B cell (primary cell): ENCODE measurements at places on chromosomes 4 and X. TPM values are rescaled to one million over a fixed set of nuclear protein-coding genes. Genes with fewer than 3 reads are reported as not detected.

RAB40AL gene
- 0.34 and 1.4 TPM in 2 replicates for total RNA-seq

ADAMTS3 gene
- not detected in 2 replicates for total RNA-seq

TACC3 gene
- 47.9 and 54.5 TPM in 2 replicates for total RNA-seq

CMC4 gene
- 4.4 and 6.0 TPM in 2 replicates for total RNA-seq

SYNPO2 gene
- total RNA-seq, result 0.10 and 0.20 TPM in 2 replicates

PF4V1 gene
- total RNA-seq, result not detected in 2 replicates

FHDC1 gene
- 0.56 and 0.57 TPM in 2 replicates for total RNA-seq

ARL9 gene
- total RNA-seq, result 0.17 and 0.27 TPM in 2 replicates

VEGFD gene
- not detected in 2 replicates for total RNA-seq

SMIM31 gene
- total RNA-seq, result not detected in 2 replicates

USO1 gene
- 42.6 and 45.0 TPM in 2 replicates for total RNA-seq

CC2D2A gene
- not detected in 2 replicates for total RNA-seq

CNKSR2 gene
- 18.8 and 22.5 TPM in 2 replicates for total RNA-seq

BMPR1B gene
- not detected in 2 replicates for total RNA-seq

PARM1 gene
- total RNA-seq, result 6.6 and 7.8 TPM in 2 replicates

DNA sequence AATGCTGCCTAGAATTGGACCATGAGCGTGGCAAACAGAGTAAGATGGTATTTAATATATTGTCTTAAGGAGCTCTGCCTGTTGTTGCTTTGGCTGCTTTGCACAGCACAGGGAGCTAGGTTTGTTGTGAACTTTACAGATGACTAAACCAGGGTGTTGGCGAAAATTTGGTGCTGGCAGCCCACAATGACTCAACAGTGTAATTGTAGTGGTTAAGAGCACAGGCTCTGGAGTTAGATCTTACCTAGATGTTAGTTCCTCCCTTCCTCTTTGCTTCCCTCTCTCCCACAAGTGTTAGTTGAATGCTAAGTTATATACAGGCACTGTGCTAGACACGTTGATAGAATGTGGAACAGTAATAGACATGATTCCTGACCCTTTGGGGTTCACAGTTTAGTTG is 128.9 kb upstream of the TRPC5 start:
- H3K27me3 ChIP-seq, result no peaks in the 10 kb centered on the region
- H3K36me3 ChIP-seq, result no peaks in the 10 kb centered on the region
- no peaks in the 10 kb centered on the region for H3K4me1 ChIP-seq
- H3K4me3 ChIP-seq, result no peak overlapping the region

DNA sequence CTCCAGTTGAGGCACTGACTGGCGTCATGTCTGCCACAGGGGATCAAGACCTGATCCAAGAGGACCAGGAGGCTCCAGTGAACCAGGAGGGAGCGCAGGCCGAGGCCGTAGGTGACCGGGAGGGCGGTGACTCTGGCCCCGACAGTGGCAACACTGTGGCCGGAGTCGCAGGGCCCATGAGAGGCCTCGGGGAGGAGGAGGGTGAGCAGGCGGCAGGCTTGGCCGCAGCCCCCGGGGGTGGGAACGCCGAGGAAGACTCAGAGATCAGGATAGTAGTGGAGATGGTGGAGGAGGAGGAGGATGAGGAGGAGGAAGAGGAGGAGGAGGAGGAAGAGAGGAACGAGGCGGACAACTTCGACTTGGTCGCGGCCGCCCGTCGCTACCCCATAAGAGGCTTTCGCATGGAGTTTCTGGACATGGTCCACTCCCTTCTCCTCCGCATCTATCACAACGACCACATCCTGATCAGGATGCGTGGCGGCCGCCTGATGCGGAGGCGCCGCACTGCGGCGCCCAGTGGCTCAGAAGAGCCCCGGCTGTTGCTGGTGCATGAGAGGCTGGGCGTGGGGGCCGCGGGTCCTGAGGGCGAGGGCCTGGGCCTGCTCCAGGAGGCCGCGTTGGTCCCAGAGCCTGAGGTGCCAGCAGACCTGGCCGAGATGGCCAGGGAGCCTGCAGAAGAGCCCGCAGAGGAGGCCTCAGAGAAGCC is 560 bp downstream of the CT47C1 start:
- no peaks in the 10 kb centered on the region for H3K27me3 ChIP-seq
- H3K27ac ChIP-seq, result no peak overlapping the region
- H3K4me1 ChIP-seq, result peaks cover 11% of the 10 kb centered on the region
- no peaks in the 10 kb centered on the region for H3K36me3 ChIP-seq

GRCh38 chr4:35534962-35535361 is 709.4 kb downstream of the ARAP2 start:
- no peaks in the 10 kb centered on the region for H3K36me3 ChIP-seq
- DNase-seq, result no peak
- no peak overlapping the region for H3K4me3 ChIP-seq
- no peak overlapping the region for H3K27ac ChIP-seq

DNA sequence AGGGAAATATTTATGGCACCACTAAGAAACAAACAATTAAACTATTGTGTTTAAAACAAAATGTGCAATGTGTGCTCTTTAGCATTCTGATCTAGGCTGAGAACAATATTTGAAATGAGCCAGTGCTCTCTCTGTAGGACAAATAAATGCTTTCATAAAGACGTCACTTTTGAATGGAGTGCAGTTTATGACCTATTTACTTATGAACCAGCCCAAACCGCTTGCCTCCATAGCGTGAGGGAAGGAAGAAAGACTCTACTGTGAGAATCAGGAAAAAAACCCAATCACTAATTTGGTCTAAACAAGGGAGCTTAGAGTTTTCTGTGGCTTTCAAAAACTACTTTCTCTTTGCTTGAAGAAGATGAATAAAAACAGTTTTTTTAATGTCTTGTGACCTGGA is 39.4 kb downstream of the SAT1 start:
- no peak overlapping the region for H3K27ac ChIP-seq
- no peaks in the 10 kb centered on the region for H3K27me3 ChIP-seq
- no peak overlapping the region for H3K4me3 ChIP-seq
- H3K36me3 ChIP-seq, result no peaks in the 10 kb centered on the region
- no peak for DNase-seq

GRCh38 chr4:183297675-183298074 is 22.4 kb downstream of the CLDN22 start:
- no peak overlapping the region for H3K4me3 ChIP-seq
- H3K4me1 ChIP-seq, result no peaks in the 10 kb centered on the region
- H3K27me3 ChIP-seq, result no peaks in the 10 kb centered on the region
- no peaks in the 10 kb centered on the region for H3K36me3 ChIP-seq
- no peak for DNase-seq

GRCh38 chr4:61886131-61886530 is 686.0 kb downstream of the ADGRL3 start:
- no peak overlapping the region for H3K27ac ChIP-seq
- H3K36me3 ChIP-seq, result no peaks in the 10 kb centered on the region
- no peak overlapping the region for H3K4me3 ChIP-seq
- DNase-seq, result no peak
- H3K27me3 ChIP-seq, result no peaks in the 10 kb centered on the region
- no peaks in the 10 kb centered on the region for H3K4me1 ChIP-seq

DNA sequence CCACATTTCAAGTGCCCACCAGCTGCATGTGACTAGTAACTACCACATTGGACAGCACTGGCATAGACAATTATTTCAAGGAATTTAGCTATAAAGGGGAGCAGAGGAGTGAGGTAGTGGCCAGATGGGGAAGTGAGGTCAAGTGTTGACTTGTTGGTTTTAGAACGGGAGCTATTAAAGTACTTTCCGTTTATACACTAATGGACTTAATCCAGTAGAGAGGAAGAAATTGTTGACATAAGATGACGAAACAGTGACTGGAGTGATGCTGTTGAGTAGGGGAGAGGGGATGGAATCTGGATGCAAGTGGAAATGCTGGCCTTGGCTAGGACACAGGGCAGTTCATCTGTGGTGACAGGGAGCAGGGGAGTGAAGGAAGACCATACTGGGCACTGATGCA is 154.4 kb downstream of the AMMECR1 start:
- H3K4me3 ChIP-seq, result no peak overlapping the region
- H3K36me3 ChIP-seq, result no peaks in the 10 kb centered on the region
- DNase-seq, result no peak
- H3K4me1 ChIP-seq, result no peaks in the 10 kb centered on the region
- no peak overlapping the region for H3K27ac ChIP-seq

- no peak overlapping the region for H3K27ac ChIP-seq
- DNase-seq, result peak; percentile 80
- H3K36me3 ChIP-seq, result no peaks in the 10 kb centered on the region
- H3K27me3 ChIP-seq, result no peaks in the 10 kb centered on the region
Observed at GRCh38 chrX:118839334-118839958, 15.8 kb downstream of the ZCCHC12 start.

GRCh38 chr4:3571921-3572320 is 39.7 kb upstream of the LRPAP1 start:
- DNase-seq, result no peak
- no peaks in the 10 kb centered on the region for H3K4me1 ChIP-seq
- no peak overlapping the region for H3K4me3 ChIP-seq
- no peak overlapping the region for H3K27ac ChIP-seq

- no peaks in the 10 kb centered on the region for H3K36me3 ChIP-seq
- H3K4me3 ChIP-seq, result no peak overlapping the region
- DNase-seq, result no peak
- no peaks in the 10 kb centered on the region for H3K4me1 ChIP-seq
- H3K27me3 ChIP-seq, result no peaks in the 10 kb centered on the region
- no peak overlapping the region for H3K27ac ChIP-seq
Observed at GRCh38 chr4:158970812-158971211, 132.1 kb upstream of the RAPGEF2 start.

GRCh38 chrX:41178201-41178600 is 93.0 kb downstream of the USP9X start:
- H3K4me1 ChIP-seq, result peaks cover 15% of the 10 kb centered on the region
- H3K27me3 ChIP-seq, result no peaks in the 10 kb centered on the region
- peaks cover 3% of the 10 kb centered on the region for H3K36me3 ChIP-seq

DNA sequence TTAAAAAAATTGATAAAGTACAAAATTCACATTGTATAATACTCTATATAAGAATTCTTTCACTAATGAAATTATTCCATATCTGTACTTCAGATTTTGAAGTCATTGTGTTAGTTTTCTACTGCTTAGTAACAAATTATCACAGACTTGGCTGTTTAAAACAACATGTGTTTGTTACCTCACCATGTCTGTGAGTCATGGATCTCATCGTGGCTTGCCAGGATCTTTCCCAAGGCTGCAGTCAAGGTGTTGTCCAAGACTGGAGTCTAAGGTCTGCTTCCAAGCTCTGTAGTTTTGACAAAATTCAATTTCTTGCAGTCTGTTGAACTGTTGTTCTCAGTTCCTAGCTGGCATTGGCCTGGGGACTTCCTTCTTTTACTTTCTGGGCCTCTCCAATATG is 1286.9 kb downstream of the ADGRL3 start:
- H3K36me3 ChIP-seq, result no peaks in the 10 kb centered on the region
- H3K4me3 ChIP-seq, result no peak overlapping the region
- no peaks in the 10 kb centered on the region for H3K4me1 ChIP-seq
- no peaks in the 10 kb centered on the region for H3K27me3 ChIP-seq
- no peak for DNase-seq

- H3K27ac ChIP-seq, result no peak overlapping the region
- no peak overlapping the region for H3K4me3 ChIP-seq
- H3K4me1 ChIP-seq, result no peaks in the 10 kb centered on the region
- H3K27me3 ChIP-seq, result no peaks in the 10 kb centered on the region
- no peaks in the 10 kb centered on the region for H3K36me3 ChIP-seq
- DNase-seq, result no peak
Observed at GRCh38 chr4:54879576-54879975, 221.8 kb downstream of the KIT start.

- no peak for DNase-seq
- no peak overlapping the region for H3K4me3 ChIP-seq
- no peaks in the 10 kb centered on the region for H3K27me3 ChIP-seq
- H3K4me1 ChIP-seq, result no peaks in the 10 kb centered on the region
Observed at GRCh38 chr4:167114416-167114971, 119.8 kb downstream of the SPOCK3 start.

- H3K36me3 ChIP-seq, result no peaks in the 10 kb centered on the region
- no peak for DNase-seq
- H3K27me3 ChIP-seq, result no peaks in the 10 kb centered on the region
- H3K27ac ChIP-seq, result no peak overlapping the region
Observed at GRCh38 chr4:95798003-95798402, 41.9 kb upstream of the PDHA2 start.

GRCh38 chrX:124804962-124805361 is 458.6 kb downstream of the SH2D1A start:
- H3K27ac ChIP-seq, result no peak overlapping the region
- no peaks in the 10 kb centered on the region for H3K36me3 ChIP-seq
- no peaks in the 10 kb centered on the region for H3K27me3 ChIP-seq
- no peaks in the 10 kb centered on the region for H3K4me1 ChIP-seq
- H3K4me3 ChIP-seq, result no peak overlapping the region

DNA sequence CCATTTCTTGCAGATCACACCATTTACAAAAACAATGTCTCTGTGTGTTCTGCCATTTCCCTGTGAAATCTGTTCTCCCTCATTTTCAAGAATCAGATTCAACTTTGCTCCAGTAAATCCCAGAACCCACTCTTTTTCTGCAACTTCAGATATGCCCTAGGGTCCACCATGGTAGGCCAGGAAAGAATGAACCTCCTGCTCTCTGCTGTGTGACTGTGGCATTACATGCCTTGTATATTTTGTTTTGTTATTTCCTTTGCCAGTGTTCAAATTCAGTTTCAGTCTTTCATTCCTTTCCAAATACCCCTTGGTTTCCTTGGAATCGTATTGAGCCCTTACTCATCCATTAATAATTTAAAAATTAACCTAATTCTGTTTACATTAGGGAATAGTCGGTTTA is 290.2 kb upstream of the VCX start:
- no peak overlapping the region for H3K4me3 ChIP-seq
- no peaks in the 10 kb centered on the region for H3K27me3 ChIP-seq

- H3K4me1 ChIP-seq, result no peaks in the 10 kb centered on the region
- H3K4me3 ChIP-seq, result no peak overlapping the region
- H3K27me3 ChIP-seq, result no peaks in the 10 kb centered on the region
- DNase-seq, result no peak
- no peak overlapping the region for H3K27ac ChIP-seq
Observed at GRCh38 chrX:65148232-65148631, 172.0 kb upstream of the ZC4H2 start.

DNA sequence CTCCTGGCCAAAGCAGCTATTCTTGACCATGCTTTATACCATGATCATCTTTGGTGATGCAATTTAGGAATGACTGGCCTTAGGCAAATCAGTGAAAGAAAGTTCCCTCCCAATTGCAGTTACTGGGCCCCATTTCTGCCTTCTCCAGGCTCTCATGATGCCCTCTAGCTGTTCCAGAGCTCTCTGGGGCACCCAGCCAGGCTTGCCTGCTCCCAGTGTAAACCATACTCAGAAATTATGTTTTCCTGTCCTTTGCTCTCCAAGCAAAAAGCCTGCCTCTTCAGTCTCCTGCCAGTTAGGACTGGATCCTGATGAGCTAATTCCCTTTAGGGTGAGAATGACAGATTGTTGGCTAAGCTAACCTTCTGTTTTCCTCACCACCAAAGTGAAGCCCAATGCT is 85.3 kb upstream of the RBPJ start:
- DNase-seq, result no peak
- H3K27me3 ChIP-seq, result peaks cover 3% of the 10 kb centered on the region
- H3K4me1 ChIP-seq, result no peaks in the 10 kb centered on the region

- no peak for DNase-seq
- no peak overlapping the region for H3K27ac ChIP-seq
- no peaks in the 10 kb centered on the region for H3K27me3 ChIP-seq
- H3K36me3 ChIP-seq, result no peaks in the 10 kb centered on the region
Observed at GRCh38 chr4:151933122-151933827, 172.5 kb upstream of the GATB start.
